Fibroblast of skin of back (primary cell): ENCODE measurements at places on chromosomes 12 and 14.

GRCh38 chr14:95776798-95777534, 63.0 kb upstream of the TCL1A start:
- no peak for DNase-seq

GRCh38 chr14:78154827-78155226, 15.3 kb upstream of the NRXN3 start:
- no peak for DNase-seq

DNA sequence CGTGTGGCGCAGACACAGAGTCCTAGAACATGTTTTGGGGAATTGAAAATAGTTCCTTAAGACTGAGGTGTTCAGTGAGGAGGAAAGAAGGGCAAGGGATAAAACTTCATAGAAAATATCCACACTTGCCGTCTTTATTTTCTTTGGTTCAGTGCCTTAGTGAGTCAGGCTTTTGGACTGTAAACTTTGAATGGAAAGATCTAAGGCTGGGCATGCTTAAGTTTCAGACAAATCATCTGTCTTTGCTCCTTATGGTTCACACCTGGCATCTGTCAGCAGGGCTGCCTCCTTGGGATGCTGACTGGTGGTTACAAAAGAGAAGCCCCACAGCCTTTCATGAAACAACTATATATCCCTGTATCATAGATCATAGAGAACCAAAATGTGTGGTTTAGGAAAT, 136.3 kb upstream of the PRICKLE1 start:
- DNase-seq = peak; percentile 71

DNA sequence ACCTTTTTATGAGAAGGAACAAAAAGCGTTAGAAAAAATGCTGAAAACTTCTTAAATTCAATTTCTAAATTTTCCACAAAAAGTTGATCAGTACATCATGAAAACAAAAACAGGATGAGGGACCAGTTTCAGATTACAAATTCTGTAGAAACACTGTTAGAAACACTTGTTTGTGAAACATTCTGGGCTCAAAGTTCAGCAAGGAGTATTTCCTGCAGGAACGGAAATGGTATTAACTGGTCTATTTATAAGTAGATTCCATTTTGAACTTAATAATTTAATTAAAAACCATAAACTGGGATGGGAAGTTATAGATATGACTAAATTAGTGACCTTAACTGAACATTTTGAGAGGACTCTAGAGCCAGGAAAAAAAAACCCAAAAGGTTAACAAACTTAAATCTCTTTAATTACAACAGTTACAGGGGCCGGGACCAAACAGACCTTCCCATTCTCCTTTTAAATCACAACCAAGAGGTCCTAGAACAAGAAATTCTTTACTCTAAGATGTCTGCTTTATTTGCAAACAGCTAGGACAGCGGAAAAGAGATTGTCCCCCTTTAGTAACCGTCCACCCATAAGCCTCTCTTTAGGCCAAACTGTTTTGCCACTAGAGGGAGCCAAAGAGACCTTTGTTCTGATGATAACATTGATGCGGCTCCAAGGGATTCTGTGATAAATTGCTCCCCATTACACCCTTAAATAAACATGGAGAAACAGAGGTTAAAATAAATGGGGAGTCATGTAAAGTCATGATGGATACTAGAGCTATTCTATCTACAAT, 69.0 kb upstream of the RERGL start:
- DNase-seq = peak; percentile 49

DNA sequence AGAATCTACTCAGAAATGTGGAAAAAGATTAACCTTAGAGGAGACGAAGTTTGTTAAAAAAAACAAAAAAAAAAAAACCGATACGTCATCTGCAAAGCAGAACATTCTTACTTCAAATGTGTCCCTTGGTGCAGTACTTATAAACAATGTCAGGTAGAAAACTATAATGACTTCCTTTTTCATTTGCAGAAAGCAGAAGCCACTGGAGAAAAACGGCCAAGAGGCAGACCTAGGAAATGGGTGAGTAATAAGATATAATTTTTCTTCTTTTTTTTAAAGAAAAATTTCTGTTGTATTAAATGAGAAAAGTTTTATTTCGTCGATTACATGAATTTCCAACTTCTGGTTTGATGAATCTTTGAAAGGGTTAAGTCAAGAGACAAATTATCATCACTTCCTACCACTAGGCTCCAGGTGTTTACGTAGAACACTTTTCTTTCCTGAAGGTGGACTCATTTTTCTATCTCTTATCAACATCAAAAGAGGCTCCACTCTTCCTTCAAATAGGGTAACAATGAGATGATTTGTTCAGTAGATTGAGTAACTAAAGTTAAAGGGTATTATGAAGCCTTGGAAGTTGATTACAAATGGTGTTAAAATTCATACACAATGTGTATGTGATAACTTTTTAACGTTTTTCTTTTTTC, 14.2 kb downstream of the HMGA2 start:
- no peak for DNase-seq

DNA sequence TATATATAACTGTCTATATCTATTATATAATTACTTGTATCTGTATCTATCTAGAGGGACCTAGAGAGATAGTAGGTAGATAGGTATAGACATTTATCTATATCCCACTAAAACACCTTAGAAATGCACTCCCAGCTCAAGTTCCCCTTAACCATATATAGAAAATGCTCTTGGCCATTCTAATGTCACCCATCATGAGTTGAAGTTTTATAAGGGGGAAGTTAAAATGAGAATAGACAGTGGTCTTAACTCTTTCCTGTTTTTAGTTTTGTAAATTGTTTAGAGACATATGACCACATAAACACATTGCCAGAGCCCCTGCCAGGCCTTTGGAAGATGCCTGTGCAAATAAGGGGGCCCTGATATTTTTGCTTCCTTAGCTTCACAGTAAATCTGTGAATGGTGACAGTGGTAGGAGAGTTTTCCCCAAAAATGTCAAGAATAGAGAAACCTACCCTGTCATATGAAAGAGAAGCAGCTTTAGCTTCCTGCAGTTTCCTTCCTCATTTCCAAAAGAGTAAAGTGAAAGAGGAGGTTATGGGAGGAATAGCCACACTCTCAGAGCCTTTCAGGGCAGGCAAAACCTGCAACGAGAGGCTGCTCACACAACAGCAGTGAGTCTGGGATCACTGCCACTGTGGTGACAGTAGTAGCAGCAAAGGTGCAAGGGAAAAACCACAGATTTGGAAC, 45.5 kb downstream of the MGST1 start:
- DNase-seq = no peak

DNA sequence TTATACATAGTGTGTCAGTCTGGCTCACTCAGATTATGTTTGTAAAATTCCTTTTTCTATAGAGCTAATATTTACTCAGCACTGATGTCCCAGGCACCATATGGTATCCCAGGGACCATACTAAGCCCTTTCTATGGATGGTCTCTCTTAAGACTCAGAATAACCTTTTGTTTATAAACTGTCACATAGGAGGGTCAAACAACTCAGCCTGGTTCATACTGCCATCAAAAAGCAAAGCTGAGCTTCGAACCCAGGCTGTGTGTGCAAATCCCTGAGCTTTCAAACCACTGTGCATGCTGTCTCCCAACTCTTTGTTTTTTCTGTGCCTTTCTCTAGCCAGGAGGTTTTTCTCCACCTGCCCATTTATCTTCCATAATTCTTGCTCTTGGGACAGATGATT, 135.6 kb upstream of the ARHGAP5 start:
- no peak for DNase-seq

DNA sequence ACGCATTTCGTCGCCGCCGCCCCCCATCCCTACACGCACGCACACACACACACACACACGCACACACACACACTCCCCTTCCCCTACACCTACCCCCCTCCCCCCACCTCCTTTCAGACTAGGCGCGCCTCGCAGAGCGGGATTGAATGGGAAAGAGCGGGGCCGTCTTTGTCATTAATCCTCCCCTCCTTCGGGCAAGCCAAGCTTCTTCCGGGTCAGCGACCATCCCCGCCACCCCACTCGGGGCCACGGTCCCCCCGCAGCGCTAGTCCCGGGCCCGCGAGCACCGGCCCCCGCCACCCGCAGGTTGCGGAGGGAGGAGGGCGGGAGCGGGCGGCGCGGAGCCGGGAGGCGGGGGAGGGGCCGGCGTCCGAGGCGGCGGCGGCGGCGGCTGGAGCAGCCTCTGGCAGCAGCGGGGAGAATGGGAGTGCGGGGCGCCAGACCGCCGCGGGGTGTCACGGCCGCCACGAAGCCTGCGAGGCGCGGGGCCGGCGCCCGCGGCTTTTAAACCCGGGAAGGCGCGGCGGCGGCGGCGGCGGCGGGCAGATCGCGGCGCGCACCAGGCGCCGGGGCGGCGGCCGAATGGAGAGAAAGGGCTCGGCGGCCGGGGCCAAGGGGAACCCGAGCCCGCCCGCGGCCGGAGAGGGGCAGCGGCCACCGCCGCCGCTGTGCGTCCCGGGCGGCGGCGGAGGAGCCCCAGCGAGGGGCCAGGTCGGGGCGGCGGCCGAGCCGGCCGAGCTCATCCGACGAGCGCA, at the start of gene TTC9:
TTC9 (plus strand) TSS at position 369 of the 755 bp plus-strand sequence; CDS start at position 583, 214 bp downstream.
- no peak for DNase-seq

- DNase-seq = no peak
Observed at GRCh38 chr12:131885543-131886057, 8.8 kb upstream of the ULK1 start.

DNA sequence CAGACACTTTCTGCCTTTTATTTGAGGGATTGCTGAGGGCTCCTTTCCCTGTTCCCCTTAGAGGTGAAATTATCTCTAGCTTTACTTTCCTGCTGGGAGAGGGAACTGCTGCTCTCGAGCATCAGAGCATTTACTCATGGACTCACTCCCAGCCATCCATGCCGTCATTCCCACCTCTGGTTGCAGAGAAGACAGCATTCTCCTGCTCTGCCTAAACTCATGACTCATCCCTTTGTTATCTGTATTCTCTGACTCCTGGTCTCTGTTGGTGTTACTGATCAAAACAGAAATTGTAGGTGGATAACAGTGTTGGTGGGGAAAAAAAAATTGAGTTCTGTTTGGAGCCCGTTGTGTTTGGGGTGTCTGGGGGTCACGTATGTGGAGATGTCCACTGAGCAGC, 159.3 kb downstream of the TTC8 start:
- peak; percentile 82 for DNase-seq

DNA sequence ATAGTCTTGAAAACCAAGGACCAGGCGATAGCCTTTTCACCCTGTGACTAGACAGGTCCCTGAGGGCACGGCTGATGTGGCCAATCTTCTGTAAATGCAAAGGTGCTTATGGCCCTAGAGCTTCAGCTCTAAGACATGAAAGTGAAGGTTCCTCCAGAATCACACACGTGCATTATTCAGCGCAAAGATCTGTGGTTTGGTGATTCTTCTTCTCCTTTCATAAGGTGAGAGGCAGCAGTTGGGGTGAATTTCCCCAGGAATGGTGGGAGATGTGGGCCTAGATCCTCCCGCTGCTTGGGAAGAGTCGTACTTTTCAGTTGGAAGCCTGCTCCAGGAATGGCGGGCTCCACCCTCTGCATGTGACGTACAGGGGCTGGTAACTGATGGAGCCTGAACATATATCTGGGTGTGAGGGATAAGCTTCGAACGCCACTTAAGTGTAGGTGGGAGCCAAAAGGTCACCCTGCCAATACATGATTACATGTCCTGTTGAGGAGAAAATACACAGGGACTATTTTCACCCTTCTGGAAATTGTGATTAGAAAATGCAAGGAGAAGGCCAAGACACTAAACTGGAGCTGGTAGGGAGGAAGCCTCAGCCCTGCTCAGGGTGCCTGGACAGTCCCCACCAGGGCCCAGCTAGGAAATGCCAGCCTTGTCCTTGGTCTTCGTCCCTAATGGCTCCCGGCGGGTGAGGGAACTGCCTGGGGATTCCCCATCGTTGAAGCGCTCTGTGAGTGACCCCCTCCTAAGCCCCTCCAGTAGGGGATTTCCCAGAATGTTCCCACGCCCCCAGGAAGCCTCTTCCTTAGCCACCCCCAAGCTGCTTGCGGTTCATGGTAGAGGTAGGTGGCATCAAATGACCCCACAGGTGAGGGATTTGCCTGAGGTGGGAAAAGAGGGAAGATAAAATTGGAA, 17.6 kb downstream of the BATF start:
- DNase-seq = no peak

DNA sequence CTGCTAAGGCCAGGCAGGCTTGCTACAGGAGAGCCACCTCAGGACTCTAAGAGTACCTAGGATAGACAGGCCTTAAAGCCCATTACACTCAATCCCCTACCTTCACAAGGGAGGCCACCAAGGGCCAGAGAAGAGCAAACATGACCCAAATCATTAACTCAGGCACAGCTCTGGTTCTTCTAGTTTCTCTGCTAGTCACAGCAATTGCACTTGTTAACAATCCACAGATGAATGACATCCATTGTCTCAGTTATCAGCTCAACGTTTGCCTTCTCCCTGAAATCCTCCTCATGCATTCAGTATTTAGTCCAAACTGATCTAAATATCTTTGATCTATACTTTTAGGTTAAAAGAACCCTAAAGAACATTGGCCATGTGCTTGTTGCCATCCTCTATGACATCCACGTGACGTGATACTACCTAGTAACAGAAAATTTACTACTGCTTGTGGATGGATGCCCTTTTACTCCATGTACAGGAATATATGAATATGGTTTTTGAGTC, 164.5 kb downstream of the STXBP6 start:
- DNase-seq = no peak
